Activated naive CD4-positive, alpha-beta T cell treated with anti-CD3 and anti-CD28 coated beads, Interleukin-2, amount 50 U/mL, for 72 hours (primary cell): ENCODE measurements at places on chromosomes 6 and 20.

GRCh38 chr20:16485401-16485800 is 87.8 kb downstream of the KIF16B start:
- no peak for DNase-seq

DNA sequence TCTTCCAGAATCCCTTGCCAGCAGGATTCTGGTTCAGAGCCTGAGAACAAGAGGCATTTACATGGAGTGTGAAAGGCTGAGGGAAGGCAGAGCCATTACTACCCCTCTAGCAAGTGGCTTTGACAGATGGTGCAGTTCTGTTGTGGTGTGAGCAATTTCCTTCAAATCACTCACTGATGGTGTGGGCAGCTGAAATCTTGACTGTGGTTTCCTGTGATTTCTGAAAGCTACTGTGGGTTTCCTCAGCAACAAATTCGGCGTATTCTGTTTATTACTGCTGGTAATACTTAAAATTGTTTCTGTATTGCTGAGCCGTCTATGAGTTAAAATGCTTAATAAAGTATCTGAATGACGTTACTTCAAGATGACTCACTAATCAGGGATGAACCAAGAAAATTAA is 181.5 kb upstream of the TCF21 start:
- DNase-seq, result no peak

DNA sequence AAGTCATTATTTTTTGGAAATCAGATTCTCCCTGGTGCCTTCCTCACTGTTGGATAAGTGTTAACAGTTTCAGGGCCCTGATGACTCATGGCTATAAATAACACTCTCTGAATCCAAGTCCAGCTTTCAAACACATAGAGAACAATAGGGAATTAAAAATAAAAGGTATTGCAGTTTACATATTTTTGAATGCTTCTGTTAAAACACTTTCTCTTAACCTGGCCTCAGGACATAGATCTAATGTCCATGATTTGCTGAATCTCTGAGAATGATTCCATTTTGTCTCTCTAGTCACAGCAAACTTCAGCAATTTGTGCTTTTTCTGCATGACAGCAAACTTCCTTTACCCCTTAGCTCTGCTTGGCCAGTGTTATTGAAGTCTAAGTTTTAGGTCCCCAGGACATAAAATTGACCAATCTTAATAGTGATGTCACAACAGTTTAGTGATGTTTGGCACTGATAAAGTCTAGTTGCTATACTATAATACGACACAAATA is 1192.4 kb upstream of the CITED2 start:
- DNase-seq, result no peak

- no peak for DNase-seq
Measured at GRCh38 chr6:154996016-154996590, 988 bp downstream of the TIAM2 start.

DNA sequence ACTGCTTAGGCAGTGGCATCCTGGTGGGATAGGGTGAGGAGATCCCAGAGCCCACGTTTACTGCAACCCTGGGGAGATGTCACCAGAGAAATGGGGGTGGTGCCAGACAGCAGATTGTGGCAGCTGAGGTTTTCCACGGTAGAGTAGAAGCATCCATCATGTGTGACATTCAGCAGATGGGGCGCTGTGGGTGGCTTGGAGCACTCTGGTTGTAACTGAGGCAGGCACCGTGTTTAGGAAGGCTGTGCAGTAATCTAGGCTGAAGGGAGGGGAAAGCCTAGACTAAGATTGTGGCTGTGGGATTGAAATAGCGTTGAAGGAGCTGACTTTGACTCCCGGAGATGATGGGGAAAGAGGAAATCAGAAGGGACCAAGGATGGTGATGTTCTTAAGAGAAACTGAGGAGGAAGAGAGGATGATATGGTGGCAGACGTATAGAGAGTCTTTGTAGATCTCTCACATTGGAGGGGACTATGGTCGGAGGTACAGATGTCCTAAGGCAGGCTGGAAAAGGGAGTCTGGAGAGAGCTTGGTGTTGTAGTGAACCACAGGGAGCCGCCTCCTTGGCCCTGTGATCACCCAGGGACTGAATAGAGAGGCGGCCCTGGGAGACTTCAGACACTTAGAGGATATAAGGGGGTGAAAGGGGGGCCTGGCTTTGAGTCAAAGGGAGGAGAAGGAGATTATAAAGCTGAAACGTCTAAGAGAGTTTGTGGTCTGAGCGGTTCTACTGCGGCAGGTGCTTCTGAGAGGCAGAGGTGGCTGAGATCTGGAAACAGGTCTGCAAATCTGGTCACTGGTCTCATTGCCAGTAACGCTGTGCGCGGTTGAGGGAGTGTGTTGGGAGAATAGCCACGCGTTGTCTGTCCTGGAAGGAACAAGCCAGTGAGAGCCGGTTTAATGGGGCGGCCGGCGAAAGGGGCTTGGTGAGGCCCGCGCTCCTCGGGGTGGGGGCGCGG is 792 bp upstream of the MICA start:
- no peak for DNase-seq
